Effector memory CD4-positive, alpha-beta T cell (primary cell): ENCODE measurements at places on chromosomes 11 and 22.

DNA sequence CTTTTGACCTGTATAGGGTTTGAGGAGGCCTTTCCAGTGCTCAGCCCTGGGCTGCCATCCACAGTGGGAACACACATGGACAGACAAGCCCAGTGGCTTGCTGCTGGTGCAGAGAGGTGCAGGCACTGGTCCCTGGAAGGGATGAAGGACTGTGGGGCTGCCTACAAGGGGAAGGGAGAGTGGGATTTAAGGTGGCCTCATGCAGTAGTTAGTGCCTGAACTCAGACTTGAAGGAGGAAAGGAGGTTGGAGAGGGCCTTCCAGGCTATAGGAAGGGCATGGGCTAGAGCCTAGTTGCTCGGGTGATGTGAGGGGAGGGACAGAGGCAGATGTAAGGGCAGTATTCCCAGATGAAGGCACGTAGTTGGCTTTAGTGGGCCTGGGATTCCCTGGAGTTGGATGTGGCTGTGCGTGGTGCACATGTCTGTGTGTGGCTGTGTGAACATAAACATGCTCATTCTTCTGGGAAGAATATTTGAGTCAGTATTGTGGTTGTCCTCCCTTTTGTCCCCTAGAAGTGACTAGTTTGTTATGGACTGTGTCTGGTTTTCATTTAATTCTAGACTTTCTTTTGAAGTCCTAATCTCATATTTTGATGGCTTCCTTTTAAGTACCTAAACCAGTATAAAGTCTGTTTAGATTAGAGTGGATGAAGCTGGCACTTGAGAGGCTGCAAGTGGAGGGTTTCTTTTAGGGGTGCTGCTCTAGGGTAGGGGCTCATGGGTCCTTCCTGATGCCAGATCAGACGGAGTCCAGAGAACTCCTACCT, 18.4 kb downstream of the YDJC start:
- DNase-seq: no peak

DNA sequence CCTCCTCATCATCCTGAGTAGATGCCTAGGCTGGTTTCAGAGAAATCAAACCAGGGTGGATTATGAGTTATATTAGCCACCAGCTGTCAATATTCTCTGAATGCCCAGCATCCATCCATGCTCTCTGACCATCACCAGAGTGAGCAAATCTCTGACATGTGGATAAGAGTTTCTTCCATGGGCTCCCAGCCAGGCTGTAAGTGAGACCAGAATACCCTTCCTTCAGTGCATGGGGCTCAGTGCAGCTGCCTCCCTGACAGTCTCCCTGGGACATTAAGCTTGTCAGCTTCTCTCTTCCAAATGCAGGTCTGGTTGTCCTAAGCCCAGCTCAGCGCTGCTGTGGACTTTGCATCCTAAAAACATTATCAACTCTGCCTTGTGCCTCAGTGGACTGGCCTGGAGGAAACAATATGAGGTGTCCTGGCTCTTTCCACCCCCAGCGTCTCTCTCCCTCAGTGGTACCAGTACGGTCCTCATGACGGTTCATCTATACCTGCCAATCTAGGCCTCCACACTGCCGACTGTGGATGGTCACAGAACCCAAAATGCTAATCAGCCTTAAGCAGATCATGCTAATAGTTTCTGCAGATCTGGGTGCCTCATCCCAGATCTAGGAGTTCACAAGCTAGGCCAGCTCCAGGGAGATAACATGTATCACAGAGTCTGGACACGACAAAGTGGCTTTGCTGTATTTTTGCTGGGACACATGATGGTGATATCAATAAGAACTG, 41.6 kb upstream of the PRAME start:
- no peak for DNase-seq

DNA sequence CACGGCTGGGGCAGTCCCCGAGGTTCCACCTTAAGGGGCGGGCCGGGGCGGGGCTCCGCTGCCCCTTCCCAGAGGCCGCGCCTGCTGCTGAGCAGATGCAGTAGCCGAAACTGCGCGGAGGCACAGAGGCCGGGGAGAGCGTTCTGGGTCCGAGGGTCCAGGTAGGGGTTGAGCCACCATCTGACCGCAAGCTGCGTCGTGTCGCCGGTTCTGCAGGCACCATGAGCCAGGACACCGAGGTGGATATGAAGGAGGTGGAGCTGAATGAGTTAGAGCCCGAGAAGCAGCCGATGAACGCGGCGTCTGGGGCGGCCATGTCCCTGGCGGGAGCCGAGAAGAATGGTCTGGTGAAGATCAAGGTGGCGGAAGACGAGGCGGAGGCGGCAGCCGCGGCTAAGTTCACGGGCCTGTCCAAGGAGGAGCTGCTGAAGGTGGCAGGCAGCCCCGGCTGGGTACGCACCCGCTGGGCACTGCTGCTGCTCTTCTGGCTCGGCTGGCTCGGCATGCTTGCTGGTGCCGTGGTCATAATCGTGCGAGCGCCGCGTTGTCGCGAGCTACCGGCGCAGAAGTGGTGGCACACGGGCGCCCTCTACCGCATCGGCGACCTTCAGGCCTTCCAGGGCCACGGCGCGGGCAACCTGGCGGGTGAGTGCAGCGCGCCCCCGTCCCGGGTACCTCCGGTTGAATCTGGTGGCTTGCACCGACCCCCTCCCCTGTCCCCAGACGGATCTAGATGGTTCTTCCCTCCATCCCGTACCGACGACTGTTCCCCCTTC, at the start of gene SLC3A2:
Gene SLC3A2 (plus strand): TSS at position 94 of the 776 bp plus-strand sequence. CDS start 128 bp downstream, at position 222.
- peak; percentile 77 for DNase-seq

GRCh38 chr11:20022363-20023081, 137.8 kb downstream of the DBX1 start:
- DNase-seq: no peak

DNA sequence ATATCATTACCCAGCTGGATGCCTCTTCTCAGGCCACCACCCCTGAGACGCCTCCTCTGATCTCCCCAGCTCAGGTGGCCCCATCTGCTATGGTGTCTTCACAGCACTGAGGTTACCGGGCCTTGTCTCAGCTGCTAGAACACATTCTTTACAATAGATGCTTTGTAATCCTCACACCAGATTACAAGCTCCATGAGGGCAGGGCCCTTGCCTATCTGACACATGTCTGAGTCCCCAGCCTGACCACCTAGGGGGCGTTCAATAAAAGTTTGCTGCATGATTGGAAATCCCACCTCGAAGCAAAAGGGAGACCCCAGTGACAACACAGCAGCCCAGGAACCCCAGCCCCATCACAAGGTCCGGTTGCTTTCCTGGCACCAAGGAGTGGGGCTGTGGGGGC, 2.0 kb downstream of the MACROD1 start:
- DNase-seq: no peak

- DNase-seq: no peak
These were observed 176.2 kb upstream of the SNX19 start for GRCh38 chr11:131092469-131092868.

- DNase-seq: no peak
These were observed 78.9 kb downstream of the KCNC1 start for GRCh38 chr11:17813391-17814059.

DNA sequence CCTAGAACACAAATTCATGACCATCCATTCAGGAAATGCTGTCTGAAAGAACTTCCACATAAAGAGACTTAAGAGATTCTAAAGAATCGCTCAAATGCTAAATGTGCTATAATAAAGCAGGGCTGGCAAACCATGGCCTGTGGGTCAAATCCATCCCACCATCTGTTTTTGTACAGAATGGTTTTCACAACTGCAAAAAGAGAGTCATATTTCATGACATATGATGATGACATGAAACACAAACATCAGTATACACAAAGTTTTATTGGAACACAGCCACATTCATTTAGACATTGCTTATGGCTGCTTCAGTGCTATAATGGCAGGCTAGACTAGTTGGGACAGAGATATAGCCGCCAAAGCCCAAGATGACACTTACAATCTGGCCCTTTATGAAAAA, 85.1 kb downstream of the RRAS2 start:
- no peak for DNase-seq

DNA sequence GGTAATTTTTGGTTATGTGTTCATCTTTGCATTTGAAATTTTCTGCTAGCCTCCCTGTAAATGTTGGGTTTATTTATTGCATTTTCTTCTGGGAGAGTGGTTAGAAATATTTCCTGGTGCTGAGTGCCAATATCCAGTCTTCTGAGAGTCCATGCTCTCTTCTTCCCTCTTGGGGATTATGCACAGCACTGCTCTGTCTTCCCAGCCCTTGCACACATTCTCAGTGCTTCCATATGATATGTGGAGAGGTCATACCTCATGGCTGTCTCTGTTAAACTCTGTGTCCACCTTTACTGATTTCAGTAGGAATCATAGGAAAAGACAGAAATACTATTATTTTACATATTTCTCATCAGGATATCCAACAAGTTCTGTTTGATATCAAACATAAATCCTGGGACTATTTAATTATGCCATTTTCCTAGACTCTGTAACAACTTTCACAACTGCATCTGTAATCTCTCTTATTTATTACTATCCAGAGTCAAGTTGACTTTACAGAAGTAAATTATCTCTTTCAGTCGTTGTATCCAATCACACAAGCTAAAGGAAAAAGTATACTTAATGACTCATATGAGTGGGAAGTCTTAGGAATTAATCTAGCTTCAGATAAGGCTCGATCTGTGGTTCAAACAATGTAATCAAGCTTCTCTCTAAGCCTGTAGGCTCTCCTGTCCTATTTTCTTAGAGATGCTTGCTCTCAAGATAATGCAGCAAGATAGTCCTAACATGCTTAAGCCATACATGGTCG, 2.7 kb upstream of the NXPE1 start:
- DNase-seq: no peak

- no peak for DNase-seq
These were observed 46.3 kb downstream of the RBX1 start for GRCh38 chr22:40997520-40997919.

DNA sequence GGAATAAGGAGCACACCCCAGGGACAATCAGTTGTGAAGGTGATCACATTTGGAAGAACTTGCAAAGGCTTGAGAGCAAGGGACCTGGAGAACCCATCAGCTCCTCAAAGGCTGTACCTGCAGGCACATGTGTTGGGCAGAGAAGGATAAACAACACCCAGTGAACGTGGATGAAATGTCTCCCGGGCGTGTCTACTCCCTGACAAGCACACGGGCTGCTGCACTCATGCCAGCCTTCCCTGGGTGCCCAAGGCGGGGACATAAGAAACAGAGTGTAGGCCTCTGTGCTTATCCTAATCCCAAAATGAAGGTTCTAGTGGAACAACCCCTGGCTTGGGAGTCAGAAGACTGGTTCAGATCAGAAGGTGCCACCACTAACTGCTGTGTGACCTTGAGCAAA, 46.7 kb downstream of the DSCAML1 start:
- DNase-seq: no peak

DNA sequence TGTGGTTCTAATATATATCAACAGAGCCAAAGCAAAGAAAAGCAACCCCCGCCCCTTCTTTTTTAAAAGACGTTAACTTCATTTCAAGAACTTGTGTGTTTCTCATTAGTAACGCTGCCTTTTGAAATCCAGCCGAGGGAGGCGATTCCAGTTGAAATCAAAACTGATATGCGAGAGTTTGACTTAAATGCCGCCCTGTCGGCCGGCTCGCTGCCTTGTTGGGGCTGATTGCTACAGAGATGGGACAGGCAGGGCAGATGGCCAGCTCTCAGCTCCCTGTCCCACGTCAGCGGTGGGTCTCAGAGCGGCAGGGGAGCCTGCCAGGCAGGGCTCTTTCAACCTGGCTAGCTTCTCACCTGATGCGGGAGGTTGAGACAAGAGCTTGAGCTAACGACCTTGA, 51.9 kb upstream of the ALX4 start:
- no peak for DNase-seq

GRCh38 chr22:45131749-45132148, 32.0 kb upstream of the NUP50 start:
- no peak for DNase-seq

GRCh38 chr11:64102005-64102738, 63.7 kb downstream of the MACROD1 start:
- no peak for DNase-seq

DNA sequence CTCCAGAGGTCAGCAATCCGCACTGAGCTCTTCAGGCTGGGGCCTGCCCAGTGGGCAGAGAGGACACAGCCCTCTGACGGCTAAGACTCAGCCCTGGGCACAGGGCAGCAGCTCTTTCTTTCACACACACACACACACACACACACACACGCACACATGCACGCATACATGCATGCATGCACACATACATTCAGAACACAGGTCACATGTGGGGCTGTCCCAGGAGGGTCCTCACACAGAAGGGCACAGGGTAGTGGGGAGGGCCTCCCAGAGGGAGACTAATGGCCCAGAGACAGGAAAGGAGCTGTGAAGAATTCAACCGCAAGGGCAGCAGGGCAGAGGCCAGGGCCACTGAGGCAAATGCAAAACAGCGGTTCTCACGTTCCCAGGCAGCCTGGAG, 20.3 kb upstream of the XKR3 start:
- DNase-seq: no peak

DNA sequence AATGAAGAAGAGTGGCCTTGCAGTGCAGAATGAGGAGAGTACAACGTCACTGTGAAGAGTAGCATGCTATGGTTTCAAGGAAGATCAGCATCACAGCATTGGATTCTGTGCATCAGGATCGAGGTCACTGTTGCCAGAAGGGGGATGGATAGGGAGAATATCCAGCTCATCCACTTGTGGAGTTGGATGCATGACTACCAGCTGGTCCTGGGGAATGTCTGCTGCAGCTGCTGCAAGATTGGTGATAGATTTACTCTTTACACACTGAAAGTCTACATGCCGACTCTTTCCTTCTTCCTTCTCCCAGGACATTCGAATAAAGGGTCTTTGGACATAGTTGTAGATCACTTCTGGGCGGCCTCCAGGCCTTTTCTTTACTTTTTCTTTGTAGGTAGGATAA, 74.3 kb downstream of the BTBD10 start:
- no peak for DNase-seq

- no peak for DNase-seq
These were observed 188.7 kb downstream of the ETS1 start for GRCh38 chr11:128398517-128399250.

DNA sequence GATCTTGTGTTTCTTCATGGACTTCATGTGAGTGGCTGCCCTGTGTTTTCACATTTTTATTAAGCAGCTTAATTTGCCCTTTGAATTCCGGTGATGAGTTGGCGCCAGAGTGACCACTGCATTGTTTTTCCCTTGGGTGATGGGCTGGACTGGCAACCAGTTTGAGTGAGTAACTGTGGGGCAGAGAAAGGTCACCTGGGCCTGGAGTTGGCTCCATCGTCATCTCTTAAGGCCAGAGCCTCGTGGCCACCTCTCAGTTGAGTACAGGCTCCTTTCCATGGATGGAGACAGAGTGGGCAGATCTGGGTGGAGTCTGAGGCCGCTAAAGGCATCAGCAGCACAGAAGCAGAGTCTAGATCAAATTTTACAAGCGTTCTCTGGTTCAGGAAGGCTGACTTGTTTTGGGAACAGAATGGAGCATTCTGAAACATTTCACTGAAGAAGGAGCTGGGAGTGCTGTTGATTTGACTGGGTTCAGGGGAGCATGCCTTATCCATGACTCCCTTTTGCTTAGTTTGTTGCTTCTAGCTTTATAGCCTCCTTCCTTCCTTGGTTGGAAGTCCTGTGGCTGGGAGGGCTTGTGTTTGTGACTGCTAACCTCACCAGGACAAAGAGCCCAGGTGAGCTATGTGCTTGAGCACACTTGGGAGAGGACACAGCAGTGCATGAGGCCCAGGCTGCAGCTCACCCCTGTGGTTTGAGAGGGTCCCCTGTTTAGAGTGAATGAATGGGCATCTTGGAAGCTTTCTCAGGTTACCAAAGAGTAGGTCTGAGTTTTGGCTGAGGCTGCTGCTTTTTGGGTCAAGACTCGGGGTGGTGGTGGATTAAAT, 7.8 kb downstream of the BCR start:
- DNase-seq: no peak
